ENCODE measurements at places on chromosomes 2 and 18. TPM values are rescaled to one million over a fixed set of nuclear protein-coding genes. Genes with fewer than 3 reads are reported as not detected.
A peak's percentile ranks its signal among the peaks of the same experiment; 100 is the strongest.

GRCh38 chr2:127700527-127701192, 637 bp upstream of the SFT2D3 start:
- H3K36me3 ChIP-seq, result peaks cover 15% of the 10 kb centered on the region
- peaks cover 17% of the 10 kb centered on the region for H3K4me1 ChIP-seq
- DNase-seq, result no peak
- H3K4me3 ChIP-seq, result peak overlapping the region; percentile 81

DNA sequence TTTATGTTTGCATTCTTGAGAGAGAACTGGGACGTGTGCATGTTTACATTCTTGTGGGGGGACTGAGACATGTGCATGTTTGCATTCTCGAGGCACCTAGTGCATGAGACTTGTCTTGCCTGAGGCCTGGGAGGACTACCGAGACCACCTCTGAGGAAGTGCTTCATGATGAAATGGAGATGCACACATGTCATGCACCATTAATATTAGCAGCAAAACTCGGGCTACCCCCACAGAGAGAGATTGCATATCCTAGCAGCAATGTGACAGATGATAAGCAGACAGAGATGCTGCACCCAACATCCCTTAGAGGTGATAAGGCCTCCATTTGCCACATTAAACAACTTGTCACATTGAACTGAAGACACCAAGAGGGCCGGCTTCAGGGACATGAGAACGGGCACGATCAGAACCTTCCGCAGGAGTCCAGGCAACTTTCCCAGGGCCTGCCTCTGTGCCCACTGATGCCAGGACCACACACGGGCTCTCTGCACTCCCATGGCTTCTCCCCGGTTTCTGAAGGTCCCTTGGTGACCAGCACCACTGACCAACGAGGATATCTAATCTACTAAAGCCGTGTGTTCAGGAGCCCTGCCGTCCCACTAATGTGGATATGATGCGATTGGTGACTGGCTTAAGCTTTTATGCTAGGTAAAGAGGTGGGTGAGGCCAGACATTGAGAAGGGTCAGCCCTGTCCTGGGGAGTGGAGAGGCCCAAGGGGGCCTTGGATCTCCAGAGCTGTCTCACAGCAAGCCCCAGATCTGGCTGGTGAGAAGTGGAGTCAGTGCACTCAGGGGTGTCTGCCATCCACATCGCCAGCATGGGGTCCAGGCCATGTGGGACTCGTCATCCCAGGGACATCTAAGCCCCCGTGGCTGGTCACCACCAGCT, 208.3 kb downstream of the NDUFA10 start:
- H3K4me3 ChIP-seq, result no peak overlapping the region
- no peaks in the 10 kb centered on the region for H3K4me1 ChIP-seq
- no peak for DNase-seq
- no peaks in the 10 kb centered on the region for H3K36me3 ChIP-seq

The LONRF2 gene
- 2.4 TPM for polyA plus RNA-seq

The MPP4 gene
- 24.4 TPM for polyA plus RNA-seq

The KIDINS220 gene
- polyA plus RNA-seq, result 22.8 TPM

Measured in SK-N-SH (cell line).